ENCODE measurements at places on chromosomes 6 and 20. TPM values are rescaled to one million over a fixed set of nuclear protein-coding genes. Genes with fewer than 3 reads are reported as not detected.

KIAA1755 gene
- total RNA-seq = 0.13 TPM

RNF144B gene
- total RNA-seq = 0.52 TPM

SASH1 gene
- 2.4 TPM for total RNA-seq

BMP7 gene
- total RNA-seq = 0.13 TPM

POPDC3 gene
- total RNA-seq = 24.1 TPM

SLC17A3 gene
- 0.87 TPM for total RNA-seq

CFAP61 gene
- 0.34 TPM for total RNA-seq
